ENCODE measurements at places on chromosomes 12 and 14.

DNA sequence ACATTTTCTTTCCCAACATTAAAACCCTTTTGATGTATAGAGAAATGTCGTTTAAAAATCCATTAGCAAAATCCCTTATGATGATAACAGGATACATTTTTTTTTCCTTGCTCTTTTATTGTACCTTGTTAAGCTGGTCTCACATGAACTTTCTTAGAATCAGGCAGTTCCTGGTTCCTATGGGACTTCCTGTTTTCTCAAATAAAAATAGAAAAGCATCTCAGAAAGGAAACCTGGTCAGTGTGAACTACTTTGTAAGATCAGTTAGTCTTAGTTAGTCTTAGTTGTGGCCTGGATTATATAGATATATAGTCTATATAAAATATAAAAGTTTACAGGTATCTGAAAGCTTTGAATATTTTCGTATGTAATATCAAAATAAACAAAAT, 40.3 kb downstream of the LEMD3 start:
- DNase-seq, result no peak

DNA sequence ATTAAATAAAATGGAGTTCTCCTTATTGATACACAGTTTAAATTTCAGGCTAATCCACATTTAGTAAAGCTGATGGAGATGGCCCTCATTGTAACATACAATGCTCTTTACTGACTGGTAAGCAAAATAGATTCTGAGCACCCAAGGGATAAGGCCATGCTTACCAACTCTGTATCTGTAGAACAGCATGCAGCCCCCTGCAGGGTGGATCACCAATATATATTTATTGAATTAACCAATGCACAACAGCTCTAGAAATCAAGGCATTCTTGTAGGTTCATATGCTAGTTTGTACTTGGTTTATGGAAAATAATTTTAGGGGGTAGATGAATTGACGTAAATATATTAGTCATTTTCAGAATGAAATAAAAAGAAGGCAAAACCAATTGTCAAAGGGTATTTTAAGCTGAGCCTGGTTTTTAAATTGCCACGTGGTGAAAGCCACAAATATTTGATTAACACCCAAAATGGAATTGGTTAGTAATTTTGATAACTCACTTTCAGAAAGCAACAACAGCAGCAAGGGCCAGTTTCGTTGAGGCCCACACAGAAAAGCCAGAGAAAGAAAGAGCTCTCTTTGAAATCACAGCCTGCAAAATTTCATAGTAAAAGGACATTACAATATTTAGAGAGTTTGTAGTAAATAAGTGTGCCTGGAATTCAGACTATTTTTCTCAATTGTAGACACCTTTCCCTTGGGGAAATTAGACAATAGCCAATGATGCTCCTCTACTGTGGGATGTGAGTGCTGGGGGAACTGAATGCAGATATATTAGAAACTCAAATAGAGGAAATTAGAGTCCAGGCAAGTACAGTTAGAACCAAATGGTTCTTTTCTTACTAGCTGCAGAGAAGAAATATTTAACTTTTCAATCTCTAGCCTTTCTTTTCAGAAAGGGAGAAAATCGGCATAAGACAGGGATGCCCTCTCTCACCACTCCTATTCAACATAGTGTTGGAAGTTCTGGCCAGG, 216.2 kb upstream of the ABCD2 start:
- DNase-seq, result no peak

- no peak for DNase-seq
Measured at GRCh38 chr12:2616763-2617162, 178.0 kb upstream of the FKBP4 start.

- DNase-seq, result no peak
Measured at GRCh38 chr14:27181333-27181732, 583.5 kb upstream of the NOVA1 start.

DNA sequence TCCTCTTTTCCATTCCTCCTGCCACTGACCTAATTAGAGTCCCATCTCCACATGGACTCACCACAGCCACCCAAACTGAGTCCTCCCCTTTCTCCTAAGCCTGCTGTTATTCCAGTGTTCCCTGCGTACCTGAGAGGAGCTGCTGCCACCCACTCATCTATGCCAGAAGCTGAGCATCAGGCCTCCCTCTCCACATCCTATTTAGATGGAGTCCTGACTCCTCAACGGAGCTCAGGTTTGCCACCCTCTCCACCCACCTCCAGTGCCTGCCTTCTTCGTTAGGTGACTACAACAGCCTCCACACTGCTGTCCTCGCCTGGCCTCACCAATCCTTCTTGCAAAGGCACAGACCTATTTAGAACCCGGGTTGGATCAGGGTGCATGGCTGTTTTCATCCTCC, 15.2 kb upstream of the ABHD12B start:
- DNase-seq, result no peak

DNA sequence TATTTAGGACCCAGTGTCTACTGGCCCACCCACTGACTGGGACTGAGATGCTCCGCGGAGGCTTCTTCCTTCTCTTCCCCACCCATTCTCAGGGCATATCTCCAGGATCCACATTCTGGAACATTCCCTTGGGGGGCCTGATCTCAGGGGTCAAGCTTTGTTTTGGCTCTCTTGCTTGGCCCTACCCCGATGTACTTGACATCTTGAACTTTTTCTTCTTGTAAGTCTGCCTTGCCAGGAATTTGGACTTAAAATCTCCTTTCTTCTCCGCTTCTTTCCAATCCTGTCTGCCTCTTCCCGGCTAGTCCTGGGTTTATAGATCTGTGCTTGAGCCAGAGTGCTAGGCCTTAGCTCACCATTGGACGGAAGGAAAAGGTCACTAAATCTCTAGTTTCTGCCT, 22.1 kb downstream of the DACT1 start:
- DNase-seq, result no peak

DNA sequence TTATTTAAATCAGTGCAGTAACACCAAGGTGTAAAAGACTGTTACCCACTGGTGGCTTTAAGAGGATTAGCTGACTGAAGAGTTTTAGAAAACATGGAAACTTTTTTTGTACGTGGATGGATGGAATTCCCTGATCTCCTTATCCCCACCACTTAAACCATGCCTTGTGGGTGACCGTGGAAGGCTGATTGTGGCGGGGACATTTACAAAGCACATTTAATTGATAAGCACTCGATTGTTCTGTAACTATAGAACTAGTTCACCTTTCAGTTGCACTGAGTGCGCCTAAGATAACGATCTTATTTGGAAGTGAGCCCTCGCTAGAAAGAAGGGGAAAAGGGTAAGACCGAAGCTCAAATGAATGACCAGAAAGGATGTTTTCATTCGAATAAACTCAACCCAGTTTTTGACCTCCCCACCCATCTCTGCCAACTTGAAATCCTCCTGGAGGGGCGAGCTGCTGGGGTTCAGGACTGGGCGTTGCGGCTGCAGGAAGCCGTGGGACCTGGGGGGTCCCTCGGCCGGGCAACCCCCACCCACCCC, 688 bp upstream of the RASSF3 start:
- DNase-seq, result no peak

GRCh38 chr12:120801146-120801545, 75.5 kb downstream of the ACADS start:
- no peak for DNase-seq

GRCh38 chr14:104433401-104434213, 146.0 kb upstream of the C14orf180 start:
- DNase-seq, result no peak

- DNase-seq, result no peak
Measured at GRCh38 chr12:42552822-42553221, 36.7 kb downstream of the PRICKLE1 start.

GRCh38 chr14:91473046-91473445, 37.1 kb downstream of the PPP4R3A start:
- no peak for DNase-seq

Measured in NCI-H1436 treated with DMSO at 0.1 percent for 48 hours (cell line).